BJ (cell line): ENCODE measurements at places on chromosomes 11 and 22. TPM values are rescaled to one million over a fixed set of nuclear protein-coding genes. Genes with fewer than 3 reads are reported as not detected.
A peak's percentile ranks its signal among the peaks of the same experiment; 100 is the strongest.

GRCh38 chr11:122045181-122045586 lies 70.8 kb downstream of the BLID start:
- DNase-seq: peak; percentile 64

The CARNS1 gene
- 0.07 and 0.12 TPM in 2 replicates for polyA plus RNA-seq

DNA sequence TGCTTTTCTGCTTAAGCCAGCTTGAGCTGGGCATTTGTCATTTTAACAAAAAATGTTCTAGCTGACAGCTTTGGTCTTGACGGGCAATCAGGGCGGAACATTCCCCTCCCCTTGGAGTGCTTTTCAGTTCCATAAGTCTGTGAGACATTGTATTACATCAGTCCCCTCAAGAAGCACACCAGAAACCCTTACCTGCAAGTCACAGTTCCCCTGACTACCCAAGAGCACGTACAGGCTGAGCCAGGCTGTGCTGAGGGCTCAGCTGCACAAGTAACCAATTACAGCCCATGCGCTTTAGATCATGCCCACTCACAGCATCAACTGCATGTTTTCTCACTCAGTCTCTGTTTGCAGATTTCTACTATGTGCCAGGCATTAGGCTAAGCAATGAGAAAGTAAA lies 19.1 kb downstream of the HIRA start:
- no peak for DNase-seq

The SLC22A25 gene
- not detected in 2 replicates for polyA plus RNA-seq

DNA sequence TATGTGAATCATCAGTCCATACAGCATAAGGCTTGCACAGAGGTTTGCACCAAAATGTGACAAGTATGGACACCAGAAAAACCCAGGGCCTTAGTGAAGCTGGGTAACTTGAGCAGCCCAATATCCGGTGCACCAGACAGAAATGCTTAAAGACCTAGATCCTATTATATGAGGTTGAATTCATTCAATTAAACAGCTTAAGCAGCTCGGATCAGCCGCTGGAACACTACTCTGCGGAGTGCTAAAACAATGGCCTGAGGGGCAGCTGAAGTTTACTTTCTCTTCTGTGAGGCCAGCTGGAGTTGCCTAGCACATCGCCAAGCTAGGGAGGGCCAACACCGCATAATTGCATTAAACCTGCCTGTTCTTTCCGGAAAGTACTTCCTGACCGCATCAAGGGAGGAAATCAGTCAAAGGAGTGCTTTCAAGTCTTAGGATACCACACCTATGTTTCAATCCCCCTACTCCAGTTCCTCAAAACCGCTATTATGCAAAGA lies 17.0 kb upstream of the FAM181B start:
- no peak for DNase-seq

The OR52E1 gene
- not detected in 2 replicates for polyA plus RNA-seq

The MYO18B gene
- not detected in 2 replicates for polyA plus RNA-seq

The MFNG gene
- polyA plus RNA-seq: not detected in 2 replicates

DNA sequence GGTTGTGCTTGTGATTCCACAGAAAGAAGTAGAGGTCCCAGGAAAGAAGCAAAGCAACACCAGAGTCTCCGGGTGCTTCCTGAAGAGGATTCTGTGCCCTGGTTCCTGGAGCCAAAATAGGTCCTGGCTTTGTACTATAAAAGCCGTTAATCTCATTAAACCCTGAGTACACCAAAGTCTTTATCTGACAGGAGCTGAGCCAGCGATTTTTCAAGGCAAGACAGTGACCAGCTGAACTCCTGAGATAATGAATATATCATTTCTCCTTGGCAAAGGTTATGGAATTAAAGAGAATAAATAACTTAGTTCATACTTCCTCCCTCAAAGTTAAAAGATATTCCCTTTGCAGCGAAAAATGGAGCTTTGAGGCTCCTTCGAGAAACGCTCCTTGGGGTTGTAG lies 5.2 kb downstream of the TMEM138 start:
- DNase-seq: no peak

The CRYBB1 gene
- not detected in 2 replicates for polyA plus RNA-seq

- DNase-seq: no peak
Observed at GRCh38 chr11:82830746-82831145, 69.5 kb downstream of the PRCP start.

The RBMXL2 gene
- not detected in 2 replicates for polyA plus RNA-seq

- DNase-seq: no peak
Observed at GRCh38 chr22:27237080-27237741, 564.3 kb downstream of the MN1 start.

The SLC7A4 gene
- polyA plus RNA-seq: 0.27 and 0.29 TPM in 2 replicates

- no peak for DNase-seq
Observed at GRCh38 chr11:117419482-117420142, 92.0 kb downstream of the CEP164 start.

- DNase-seq: no peak
Observed at GRCh38 chr11:17652556-17652955, 66.8 kb upstream of the MYOD1 start.

The CLDN5 gene
- 0.05 TPM in 1 of 2 replicates, not detected in the other for polyA plus RNA-seq

GRCh38 chr11:86608251-86608799 lies 64.1 kb downstream of the ME3 start:
- peak; percentile 26 for DNase-seq

The OR2D2 gene
- 0.06 and 0.13 TPM in 2 replicates for polyA plus RNA-seq

The SLC37A4 gene
- 14.1 and 21.4 TPM in 2 replicates for polyA plus RNA-seq

The PVALB gene
- not detected in 2 replicates for polyA plus RNA-seq

The C11orf21 gene
- not detected in 2 replicates for polyA plus RNA-seq

DNA sequence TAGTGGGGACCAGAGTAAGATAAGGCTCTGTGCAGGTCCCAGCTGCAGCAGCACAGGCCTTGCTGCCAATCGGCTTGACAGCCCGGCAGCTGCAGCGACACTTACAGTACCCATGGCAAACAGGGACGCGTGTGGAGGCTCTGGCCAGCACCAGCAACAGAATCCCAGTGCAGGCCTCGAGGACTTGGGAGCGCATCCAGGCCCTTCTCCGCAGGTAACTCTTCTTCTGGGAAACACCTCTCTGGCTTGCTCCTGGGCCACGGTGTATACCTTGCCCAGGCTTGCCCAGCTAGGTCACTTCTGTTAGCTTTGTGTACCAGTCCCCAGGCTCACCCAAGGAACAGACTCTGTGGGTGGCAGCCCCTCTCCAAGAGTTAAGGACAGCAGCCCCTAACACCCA lies 126.7 kb downstream of the CTTN start:
- no peak for DNase-seq

DNA sequence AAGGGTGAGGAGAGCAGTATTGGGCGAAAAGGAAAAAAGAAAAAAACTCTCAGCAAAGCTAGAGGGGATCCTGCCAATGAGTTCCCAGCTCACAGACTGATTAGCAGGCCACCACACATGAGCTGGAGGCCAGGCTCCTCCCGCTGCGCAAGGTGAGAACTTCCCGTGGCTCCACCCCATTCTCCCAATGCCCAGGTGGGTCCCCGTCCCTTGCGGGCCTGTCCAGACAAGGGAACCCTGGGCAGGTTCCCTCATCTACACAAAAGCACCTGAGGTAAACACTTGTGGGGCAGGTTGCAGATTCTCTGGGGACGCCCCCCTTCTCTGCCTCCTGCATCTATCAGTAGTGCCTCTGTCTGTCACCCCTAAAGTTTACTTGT lies 46.5 kb downstream of the CDPF1 start:
- no peak for DNase-seq

The SAA1 gene
- polyA plus RNA-seq: 2.3 and 3.4 TPM in 2 replicates

DNA sequence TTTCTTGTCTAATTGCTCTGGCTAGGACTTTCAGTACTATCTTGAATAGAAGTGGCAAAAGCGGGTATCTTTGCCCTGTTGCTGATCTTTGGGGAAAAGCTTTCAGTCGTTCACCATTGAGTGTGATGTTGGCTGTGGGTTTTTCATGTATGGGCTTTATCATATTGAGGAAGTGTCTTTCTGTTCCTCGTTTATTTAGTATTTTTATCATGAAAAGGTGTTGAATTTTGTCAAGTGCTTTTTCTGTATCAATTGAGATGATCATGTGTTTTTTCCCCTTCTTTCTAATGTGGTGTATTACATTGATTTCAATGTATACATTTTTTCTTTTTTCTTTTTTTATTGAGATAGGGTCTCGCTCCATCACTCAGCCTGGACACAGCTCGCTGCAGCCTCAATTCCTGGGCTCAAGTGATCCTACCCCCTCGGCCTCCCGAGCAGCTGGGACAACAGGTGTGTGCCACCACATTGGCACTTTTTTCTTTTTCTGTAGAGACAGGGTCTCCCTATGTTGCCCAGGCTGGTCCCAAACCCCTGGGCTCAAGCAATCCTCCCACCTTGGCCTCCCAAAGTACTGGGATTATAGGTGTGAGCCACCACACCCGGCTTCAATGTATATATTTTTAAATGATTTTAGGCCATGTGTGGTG lies 5.3 kb upstream of the GNB1L start:
- DNase-seq: no peak
